ENCODE measurements at places on chromosomes 2 and 18.
A peak's percentile ranks its signal among the peaks of the same experiment; 100 is the strongest.

DNA sequence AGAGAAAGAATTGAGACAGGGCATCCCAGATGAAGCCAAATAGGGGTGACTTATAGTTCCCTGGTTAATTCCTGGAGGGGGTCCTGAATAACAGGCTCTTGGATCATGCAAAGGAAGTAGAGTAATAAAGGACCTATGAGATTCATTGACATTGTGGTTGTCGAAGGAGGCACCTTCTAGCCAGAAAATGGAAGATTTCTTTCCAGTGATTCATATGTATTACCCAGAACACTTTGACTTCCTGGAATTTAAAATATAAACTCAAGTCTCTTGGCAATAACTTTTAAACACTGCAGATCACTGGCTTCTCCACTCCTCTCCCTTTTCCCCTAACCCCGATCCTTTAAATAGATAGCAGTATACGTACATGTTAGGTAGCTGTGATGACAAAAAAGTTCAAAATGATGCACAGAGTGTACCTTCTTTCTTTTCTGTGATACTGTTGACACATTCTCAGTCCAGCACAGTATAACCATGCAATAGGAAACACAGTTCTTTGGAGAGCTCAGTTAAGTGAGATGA lies 211.8 kb downstream of the LTBP1 start:
- no peak for DNase-seq

GRCh38 chr2:85248773-85249509 lies 78.8 kb downstream of the TGOLN2 start:
- DNase-seq, result no peak

DNA sequence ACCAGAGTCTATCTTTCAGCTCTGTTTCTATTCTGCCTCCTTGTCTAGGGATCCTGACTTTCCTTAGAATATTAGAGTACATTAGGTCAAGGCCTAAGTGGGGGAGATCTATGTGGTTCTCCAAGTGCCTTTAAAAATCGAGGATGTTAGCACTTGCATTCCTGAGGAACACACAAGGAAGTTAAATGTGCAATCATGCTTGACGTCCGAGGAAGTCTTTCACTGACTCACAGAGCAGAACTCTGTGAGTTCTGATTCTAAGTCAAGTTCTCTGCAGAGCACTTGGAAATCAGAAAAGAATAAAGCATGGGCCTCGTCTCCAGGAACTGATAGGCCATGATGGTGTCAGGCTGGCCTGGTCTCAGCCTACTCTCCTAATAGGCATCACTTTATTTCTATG lies 17.2 kb downstream of the FHOD3 start:
- no peak for DNase-seq

DNA sequence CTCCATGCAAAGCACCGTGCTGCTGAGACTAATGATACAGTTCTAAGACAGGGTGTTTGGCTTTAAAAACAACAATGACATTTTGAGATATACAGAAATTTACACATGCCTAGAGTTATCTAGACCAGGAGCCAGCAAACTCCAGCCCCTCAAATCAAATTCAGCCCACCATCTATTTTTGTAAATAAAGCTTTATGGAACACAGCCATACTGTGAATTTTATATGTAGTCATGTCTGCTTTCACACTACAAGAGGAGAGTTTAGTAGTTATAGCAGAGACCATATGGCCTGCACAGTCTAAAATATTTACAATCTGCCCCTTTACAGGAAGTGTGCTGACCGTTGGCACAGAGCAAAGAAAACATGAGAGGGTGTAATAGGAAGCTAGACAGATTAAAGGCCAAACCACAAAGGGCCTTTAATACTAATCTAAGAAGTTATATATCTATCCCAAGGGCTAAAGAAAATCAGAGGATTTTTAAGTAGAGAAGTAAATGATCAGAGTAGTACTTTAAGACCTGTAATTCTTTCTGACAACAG lies 39.4 kb downstream of the NBAS start:
- DNase-seq, result no peak

GRCh38 chr2:186590759-186591505 lies 1.1 kb downstream of the ITGAV start:
- DNase-seq, result peak; percentile 24

DNA sequence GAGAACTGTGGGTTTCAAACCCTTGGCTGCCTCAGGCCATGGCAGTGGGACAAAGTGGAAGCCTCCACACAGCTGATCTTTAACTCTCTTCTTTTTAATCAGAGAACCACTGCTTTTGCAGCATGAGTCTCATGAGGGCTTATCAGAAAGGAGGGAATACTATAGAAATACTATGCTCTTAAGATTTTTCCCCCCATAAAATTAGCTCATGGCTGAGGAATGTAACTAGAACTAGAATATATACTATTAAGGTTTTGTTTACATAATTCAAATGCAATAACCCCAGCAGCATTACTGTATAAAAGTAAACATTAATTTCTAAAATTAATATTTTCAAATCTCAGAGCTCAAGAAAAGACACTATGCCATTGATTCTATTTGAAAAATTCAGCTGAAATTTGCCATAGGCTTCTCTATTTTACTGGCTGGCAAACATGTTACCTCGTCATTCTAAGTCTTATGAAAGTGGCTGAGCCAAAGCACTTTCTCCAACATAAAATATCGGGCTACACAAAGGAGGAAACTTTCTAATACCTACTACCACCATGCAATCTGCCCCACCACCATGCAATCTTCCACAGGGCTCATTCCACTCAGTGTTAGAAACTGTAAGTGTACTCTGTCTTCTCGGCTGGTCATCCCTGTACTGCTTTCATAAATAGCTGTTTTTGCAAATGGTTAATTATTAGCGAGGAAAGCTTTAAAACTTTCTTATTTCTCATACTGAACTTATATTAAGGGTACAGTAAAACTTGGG lies 42.5 kb downstream of the WDR35 start:
- no peak for DNase-seq

DNA sequence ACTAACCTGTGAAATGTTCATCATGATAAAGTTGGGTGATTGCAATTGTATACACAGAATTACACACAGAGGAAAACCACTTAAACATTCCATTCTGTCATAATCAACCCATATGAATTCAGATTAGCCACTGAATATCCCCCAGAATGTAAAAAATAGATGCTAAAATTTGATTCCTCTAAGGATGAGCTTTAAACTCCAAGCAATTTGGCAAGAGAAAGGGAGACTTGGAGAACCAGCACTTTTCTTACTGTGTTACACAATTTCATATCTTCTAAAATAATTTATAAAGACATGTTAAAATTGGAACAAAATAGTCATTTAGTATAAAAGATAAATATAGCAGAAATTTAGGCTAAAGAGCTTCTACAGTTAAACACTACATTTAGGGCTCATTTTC lies 146.3 kb upstream of the LMAN1 start:
- DNase-seq, result no peak

GRCh38 chr2:124661558-124661957 lies 636.5 kb downstream of the CNTNAP5 start:
- no peak for DNase-seq

GRCh38 chr2:129255610-129256313 lies 723.7 kb upstream of the RAB6C start:
- no peak for DNase-seq

DNA sequence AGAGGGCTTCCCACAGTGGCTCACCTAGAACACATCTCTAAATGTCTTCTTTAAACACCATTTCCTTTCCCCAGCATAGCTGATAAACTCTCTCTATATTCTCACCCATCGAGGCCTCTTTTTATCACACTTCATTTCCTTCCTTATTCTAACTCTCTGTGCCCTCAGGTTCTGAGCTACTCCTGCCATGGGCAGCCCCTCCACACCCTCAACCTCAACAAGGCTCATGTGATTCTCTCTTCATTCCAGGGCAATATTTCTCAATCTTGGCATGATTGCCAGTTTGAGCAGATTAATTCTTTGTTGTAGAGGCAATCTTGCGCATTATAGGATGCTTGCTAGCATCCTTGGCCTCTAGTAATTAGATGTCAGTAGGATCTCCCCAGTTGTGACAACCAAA lies 999.1 kb downstream of the TSN start:
- DNase-seq, result no peak

DNA sequence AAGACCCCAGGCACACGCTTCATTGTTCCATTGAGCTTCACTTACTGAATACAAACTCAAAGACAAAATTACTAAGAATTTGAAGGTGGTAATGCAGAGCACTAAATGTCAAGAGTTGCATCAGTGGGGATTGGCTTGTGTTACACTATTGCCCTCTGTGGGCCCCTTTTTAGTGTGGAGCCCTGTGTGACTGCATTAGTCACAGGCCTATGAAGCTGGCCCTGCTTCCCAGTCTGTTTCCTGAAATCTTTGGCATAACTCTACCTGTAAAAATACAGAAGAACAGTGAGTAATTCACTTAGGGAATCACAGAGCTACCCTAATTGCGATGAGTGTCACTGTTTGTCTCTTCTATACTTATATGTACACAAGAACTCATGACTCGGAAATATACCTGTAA lies 40.0 kb upstream of the STPG4 start:
- no peak for DNase-seq

DNA sequence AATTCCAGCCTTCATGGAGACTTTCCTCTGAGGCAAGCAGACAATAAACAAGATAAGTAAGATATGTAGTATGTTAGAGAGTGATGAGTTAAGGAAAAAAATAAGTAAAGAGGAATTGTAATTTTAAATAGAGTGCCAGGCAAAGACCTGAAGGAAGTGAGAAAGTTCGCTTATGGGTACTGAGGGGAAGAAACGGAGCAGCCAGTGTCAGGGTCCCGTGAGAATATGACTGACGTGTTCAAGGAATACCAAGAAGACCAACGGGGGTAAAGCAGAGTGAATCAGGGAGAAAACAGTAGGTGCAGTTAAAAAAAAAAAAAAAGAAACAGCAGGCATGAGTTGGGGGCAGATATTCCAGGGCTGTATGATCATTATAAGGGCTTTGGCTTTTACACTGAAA lies 45.1 kb downstream of the ARHGEF33 start:
- no peak for DNase-seq

GRCh38 chr18:46332921-46333341 lies 228.7 kb downstream of the HAUS1 start:
- no peak for DNase-seq

DNA sequence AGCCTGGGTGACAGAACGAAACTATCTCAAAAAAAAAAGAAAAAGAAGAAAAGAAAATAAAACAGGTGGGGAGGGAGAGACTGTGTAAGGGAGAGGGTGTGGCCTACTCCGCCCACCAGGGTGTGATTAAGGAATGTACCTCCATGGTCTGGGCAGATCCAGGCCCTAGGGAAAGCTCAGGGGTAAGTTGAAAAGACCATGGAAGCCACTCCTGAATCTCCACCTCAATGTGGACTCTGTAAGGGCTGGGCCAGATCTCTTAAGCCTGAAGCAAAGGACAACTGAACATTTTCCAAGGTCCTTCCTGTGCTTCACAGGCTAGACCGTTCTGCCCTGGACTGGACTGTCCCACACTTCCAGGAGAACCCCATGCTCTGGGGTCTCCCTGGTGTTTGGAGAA lies 9.7 kb upstream of the ATG16L1 start:
- no peak for DNase-seq

DNA sequence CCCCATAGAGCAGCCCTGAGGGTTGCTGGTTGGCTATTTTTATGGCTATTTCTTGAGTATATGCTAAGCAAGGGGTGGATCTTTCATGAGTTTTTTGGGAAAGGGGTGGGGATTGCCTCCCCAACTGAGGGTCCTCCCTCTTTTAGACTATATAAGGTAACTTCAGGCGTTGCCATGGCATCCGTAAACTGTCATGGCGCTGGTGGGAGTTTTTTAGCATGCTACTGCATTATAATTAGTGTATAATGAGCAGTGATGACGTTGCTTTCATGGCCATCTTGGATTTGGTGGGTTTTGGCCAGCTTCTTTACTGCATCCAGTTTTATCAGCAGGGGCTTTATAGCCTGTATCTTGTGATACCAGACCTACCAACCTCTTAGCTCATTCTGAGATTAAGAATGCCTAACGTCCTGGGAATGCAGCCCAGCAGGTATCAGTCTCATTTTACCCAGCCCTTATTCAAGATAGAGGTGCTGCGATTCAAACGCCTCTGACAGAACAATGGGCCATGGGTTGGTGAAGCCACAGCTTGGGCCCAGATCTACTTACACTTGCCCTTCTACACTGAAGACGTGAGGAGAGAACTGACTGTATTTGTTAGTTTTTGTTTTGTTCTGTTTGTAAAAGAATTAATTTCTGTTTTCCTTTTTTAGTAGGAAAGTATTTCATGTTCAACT lies 53.8 kb upstream of the TMEM163 start:
- DNase-seq, result no peak

GRCh38 chr18:2627821-2628276 lies 27.7 kb upstream of the SMCHD1 start:
- DNase-seq, result no peak

GRCh38 chr18:5253910-5254309 lies 41.6 kb downstream of the ZBTB14 start:
- no peak for DNase-seq

- no peak for DNase-seq
Observed at GRCh38 chr2:177242121-177242987, 22.2 kb downstream of the NFE2L2 start.

- no peak for DNase-seq
Observed at GRCh38 chr2:159409116-159409800, 122.8 kb upstream of the WDSUB1 start.

GRCh38 chr2:135985826-135986393 lies 484 bp upstream of the DARS1 start:
- peak; percentile 73 for DNase-seq

- peak; percentile 52 for DNase-seq
Observed at GRCh38 chr2:181058378-181059269, 78.2 kb downstream of the UBE2E3 start.

DNA sequence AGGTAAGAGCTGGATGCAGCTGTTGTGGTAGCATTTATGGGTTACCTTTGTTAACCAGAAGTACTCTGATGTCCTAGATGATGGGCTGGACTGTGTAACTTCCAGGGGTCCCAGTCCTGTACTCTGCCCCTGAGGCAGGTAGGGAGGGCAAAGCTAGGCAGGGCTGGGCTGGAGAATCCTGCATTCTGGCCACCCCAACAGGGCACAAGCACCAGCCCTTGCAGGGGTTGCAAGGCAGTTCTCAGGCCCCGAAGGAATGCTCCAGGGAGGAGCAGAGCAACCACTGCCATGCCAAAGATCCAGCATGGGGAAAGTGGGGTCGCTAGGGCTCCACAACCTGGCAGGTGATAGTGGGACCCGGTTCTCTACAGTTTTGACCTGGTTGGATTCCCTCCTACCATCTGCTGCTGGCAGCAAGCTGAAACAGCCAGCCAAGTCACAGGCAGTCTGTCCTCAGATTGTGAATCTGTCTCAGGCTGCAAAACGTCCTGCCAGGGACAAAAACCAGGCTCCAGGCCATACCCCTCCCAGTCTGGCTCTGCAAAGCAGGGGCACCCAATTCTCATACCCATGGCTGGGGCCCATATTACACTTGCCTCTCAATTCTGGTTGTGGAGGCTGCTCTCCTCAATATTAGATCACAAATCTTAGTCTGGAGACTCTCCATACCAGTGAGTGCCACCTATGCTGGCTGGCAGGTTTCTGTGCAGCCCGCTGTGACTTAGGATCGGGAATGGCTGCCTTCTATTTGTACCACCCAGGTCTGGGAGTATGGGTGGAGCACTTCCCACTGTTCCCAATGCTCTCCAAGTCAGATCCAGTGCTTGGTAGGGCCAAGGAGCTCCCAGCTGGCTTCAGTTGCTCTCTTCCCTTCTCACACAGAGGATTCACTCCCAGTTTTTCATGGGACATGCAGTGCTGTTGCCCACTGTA lies 61.1 kb downstream of the SMCHD1 start:
- no peak for DNase-seq
